ENCODE measurements at places on chromosomes 13 and 19.

GRCh38 chr13:99861771-99862170, 109.8 kb downstream of the ZIC5 start:
- no peak for DNase-seq

DNA sequence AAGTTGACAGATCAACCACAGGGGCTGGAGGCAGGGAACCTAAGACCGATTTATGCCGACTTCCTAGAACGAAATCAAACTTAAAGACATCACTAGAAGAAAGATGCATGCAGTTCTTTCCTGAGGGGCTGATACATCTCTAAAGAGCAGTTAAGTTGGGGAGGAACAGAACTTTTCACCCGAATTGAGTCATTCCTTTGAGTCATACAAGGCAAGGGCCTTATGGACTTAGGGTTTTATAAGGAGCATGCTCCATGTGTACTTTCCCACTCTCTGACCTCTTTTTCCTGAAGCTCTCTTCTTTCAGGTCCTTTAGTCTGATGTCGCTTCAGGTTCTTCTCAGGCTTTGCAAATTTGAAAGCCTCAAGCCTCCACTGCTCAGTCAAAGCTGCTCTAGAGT, 7.9 kb upstream of the FBXL3 start:
- DNase-seq = peak; percentile 71

- no peak for DNase-seq
Measured at GRCh38 chr13:46178143-46178542, 3.8 kb downstream of the LCP1 start.

- no peak for DNase-seq
Measured at GRCh38 chr19:1560286-1560882, 7.7 kb downstream of the MEX3D start.

DNA sequence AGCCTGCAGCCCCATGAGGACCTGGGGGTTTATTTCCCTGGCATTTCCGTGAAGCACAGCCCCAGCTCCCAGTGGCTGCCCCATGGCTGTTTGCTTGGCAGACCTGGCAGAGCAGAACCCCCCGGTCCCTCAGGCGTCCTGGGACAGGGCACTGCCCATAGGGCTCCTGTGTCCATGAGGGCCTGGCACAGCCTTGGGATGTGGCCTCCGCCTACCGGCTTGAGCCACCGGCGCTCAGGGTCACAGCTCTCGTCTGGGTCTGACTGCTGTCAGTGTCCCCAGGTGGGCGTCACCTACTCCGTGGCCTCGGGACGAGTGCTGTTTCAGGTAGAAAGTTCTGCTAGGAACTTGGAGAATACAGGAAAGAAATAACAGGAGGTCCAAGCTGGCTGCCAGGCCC, 52.8 kb downstream of the MYO9B start:
- DNase-seq = no peak

DNA sequence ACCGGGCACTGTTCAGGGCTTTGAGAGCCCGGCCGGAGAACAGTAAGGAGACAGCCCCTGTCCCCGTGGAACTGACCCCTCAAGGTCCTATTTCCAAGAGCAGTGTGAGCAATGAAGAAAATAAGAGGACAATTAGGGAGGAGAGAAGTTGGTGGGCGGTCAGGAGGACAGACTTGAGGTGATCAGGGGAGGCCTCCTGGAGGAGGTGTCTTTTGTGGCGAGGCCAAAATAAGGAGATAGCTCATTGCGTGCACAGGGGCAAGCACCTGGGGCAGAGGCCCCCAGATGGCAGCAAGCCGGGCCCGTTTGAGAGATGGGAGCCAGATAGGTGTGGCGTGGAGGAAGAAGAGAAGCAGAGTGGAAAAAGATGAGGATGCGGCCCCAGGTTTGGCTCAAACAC, 2.8 kb upstream of the LRRC4B start:
- DNase-seq = no peak

- DNase-seq = peak; percentile 1
Measured at GRCh38 chr13:74661851-74662250, 527.6 kb upstream of the KLF12 start.

DNA sequence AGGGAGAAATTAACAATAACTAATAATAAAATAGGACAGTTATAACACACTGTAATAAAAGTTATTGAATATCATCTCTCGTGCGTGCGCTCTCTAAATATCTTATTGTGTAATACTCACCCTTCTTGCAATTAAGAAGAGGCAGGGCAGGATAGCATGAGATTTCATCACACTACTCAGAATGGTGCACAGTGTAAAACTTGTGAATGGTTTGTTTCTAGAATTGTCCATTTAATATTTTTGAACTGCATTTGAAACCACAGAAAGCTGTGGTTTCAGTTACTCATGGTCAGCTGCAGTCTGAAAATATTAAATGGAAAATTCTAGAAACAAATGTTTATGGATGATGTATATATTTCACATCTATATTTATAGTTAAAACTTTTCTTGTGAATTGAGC, 161.1 kb downstream of the DCT start:
- DNase-seq = peak; percentile 75

- no peak for DNase-seq
Measured at GRCh38 chr19:21474671-21475181, 30.7 kb upstream of the ZNF429 start.

DNA sequence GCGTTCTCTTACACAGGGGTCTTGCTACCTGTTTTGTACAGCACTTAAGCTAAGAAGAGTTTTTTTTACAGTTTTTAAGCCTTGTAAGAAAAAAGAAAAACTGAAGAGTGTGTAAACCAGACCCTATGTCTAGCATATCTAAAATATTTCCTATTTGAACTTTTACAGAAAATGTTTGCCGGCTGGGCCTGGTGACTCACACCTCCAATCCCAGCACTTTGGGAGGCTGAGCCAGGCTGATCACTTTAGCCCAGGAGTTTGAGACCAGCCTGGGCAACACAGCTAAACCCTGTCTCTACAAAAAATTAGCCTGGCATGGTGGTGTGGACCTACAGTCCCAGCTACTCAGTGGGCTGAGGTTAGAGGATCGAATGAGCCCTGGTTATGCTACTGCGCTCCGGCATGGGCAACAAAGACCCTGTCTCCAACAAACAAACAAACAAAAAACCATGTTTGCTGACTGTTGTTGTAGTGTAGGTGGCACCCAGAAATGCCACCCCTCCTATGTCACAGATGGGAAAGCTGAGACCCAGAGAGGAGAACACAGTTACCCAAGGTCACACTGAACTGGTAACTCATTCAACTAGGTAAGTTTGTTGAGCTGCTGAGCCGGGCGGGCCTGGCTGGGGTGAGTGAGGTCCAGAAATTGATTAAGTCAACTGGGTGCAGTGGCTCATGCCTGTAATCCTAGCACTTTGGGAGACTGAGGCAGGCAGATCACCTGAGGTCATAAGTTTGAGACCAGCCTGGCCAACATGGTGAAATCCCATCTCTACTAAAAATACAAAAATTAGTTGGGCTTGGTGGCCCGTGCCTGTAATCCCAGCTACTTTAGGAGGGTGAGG, 1.9 kb upstream of the VASP start:
- DNase-seq = no peak

GRCh38 chr13:109481040-109481439, 305.3 kb downstream of the IRS2 start:
- DNase-seq = no peak

DNA sequence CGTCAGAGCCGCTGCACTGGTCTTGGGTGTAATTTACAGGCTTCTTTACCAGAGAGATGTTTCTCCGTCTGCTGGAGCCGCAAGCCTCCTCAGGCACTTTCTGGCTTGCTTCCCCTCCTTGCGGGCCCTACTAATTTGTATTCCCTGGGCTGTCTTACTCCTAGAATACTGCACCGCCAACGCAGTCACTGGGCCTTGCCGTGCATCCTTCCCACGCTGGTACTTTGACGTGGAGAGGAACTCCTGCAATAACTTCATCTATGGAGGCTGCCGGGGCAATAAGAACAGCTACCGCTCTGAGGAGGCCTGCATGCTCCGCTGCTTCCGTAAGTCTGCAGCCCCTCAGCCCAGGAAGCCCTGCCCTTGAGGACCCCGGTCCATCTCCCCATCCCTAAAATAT, 14.1 kb upstream of the C19orf33 start:
- DNase-seq = no peak

- DNase-seq = peak; percentile 64
Measured at GRCh38 chr13:47455626-47456025, 545.4 kb downstream of the SUCLA2 start.

DNA sequence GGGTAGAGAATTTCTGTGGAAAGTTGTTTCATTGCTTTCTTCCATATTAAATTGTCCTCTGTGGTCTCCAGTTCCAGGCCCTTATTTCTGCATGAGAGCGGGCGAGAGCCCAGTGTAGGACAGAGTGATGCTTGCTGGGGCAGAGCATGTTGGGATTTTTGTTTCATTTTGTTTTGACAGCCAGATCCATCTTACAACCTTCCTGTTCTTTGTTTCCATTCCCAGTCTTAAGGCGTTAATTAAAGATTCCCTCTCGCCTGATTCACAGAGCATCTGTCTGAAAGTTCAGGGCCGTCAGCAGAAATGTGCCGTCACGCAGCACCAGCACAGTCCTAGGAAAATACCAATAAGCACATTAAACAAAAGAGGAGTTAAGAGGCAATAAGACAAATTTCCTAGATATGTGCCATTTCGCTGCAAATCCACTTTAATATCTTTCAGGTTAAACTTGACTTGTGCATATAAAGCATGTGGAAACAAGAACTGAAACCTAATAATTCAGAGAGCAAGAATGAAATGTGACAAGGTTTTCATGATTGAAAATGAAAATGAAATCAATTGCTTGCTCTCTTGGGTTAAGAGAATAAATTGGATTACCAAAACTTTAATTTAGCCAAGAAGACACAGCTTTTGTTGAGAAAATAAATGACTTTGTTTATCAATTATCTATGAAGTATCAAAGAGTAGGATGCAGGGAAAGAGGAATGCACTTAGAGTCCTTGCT, 210.7 kb upstream of the SLC10A2 start:
- DNase-seq = no peak

DNA sequence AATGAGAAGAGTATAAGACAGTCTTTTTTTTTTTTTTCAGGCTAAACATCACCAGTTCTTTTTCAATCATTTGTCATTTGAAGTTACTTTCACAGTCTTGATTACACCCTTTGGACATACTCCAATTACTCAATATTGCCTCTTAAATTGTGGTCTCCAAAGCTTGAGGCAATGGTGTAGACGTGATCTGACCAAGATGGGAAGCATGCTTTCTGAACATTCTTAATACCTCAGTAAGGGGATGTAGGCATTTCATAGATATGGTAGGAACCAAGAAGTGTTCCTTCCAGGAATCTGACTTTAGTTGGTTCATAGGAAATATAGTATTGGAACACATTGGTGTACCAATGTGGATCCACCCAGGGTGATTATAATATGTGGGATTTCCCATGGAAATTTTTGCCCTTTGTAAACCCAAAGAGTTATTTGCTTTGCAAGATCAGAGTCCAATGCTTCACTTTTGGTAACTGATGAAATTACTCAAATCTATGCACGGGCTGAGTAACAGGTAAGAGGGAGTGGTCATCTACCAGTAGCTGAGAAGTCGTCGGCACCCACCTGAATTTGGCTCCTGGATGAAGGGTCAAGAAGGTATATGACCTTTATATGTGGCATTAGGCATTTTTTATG, 62.2 kb downstream of the ERCC5 start:
- peak; percentile 30 for DNase-seq

GRCh38 chr13:41458187-41458760, 924 bp downstream of the RGCC start:
- DNase-seq = no peak

DNA sequence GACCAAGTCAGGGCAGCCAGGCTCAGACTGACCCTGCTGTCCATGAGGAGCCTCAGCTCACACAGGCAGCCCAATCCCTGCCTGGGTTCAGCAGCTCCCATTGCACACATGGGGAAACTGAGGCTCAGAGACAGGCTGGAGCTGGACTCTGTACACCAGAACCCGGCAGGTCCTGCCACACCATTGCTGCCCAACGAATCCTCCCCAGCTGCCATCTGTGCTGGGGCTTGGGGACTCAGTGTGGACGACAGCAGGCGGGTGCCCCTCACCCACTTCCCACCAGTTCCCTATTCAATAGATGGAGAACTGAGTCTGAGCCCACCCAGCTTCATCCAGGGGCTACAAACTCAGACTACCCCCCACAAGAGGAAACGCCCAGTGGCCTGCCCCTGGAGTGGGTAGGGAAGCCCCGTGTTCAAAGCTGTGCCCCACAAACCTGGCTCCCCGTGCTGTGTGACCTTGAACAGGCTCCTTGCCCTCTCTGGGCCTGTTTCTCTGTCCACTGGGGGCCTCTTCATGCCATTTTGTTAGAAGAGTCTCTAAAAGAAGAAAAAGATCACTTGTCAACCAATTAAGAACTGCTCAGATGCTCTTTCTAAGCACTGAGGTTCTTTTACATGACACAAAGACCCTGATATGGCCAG, 50.8 kb downstream of the AP1M1 start:
- DNase-seq = no peak

GRCh38 chr19:46610851-46611770, 10.0 kb downstream of the CALM3 start:
- DNase-seq = no peak

DNA sequence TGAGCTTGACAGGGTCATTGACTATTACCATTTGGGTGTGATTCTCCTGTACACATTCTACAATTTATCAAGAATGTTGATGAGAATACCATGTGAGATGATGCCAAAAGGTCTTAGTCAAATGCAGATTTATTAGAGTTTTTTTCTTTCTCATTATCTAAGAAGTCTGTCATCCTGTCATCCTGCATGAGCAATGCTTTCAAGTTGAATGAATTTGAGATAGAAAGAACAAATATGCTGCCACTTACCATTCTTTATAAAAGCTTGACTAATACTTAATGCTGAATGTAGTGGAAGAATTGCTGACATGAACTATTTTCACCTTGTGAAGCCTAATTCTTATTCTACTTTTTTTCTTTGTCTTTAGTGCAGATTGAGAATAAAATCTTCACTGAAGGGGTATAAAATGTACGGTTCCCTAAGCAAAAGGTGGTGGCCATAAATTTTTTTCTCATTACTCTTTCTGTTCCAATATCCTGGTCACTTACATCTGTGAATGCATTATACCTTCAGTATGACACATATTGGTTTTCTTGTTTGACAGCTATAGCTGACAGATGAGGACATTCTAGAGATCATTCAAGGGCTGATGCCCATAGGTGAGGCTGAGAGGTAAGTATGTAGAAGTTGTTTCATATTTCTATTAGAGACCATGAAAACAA, 1434.7 kb downstream of the SLITRK1 start:
- no peak for DNase-seq

DNA sequence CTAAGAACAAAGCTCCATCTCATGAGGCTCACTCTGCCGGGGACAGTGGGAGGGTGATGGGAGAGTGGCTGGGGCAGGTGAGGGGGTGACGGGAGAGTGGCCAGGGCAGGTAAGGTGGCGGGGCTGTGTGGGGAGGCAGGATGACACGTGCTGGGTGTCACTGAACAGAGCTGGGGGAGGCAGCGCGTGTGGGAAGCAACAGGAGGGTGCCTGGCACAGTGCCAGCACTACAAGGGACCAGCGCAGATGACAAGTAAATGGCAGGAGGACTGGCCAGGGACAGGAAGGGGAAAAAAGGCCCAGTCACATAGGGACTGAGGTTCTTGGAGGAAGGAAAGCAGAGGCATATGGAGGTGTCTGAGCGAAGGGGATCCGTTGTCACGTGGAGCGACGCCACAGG, 129.9 kb downstream of the RNF17 start:
- no peak for DNase-seq
